Activated CD4-positive, alpha-beta T cell treated with anti-CD3 and anti-CD28 coated beads, Interleukin-2, Interleukin-6, amounts not matched to agents 100 ng/mL and 50 ng/mL, durations not matched to agents 16 hours and 8 hours (primary cell): ENCODE measurements at places on chromosomes 3 and 15.
A peak's percentile ranks its signal among the peaks of the same experiment; 100 is the strongest.

GRCh38 chr15:78055919-78056713, 21.4 kb downstream of the TBC1D2B start:
- DNase-seq: no peak

DNA sequence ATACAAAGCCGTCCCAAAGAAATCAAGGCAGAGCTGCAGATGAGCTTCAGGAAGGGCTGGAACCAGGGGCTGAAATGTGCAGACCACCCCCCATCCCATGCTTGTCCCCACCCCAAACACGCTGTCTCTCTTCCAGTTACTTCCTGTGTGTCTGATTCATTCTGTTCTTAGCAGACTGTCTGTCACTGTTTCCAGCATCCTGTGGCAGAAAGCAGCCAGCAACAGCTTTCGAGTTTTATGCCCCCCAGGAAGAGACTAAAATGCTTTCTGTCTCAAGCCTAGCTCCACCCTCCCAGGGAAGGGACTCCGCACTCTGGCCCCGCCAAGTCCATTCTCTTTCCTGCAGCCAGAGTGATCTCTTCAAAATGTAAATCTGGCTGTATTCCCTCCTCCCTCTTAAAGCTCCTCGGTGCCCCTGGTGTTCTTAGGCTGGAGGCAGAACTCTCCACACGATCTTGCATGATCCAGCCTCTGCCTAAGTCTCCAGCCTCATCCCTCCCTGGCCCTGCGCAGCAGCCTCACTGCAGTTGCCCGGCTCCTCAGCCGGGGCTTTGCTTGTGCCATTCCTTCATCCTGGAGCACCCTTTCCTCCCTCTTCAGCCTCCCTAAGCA, 41.5 kb downstream of the HRH1 start:
- DNase-seq: peak; percentile 76

DNA sequence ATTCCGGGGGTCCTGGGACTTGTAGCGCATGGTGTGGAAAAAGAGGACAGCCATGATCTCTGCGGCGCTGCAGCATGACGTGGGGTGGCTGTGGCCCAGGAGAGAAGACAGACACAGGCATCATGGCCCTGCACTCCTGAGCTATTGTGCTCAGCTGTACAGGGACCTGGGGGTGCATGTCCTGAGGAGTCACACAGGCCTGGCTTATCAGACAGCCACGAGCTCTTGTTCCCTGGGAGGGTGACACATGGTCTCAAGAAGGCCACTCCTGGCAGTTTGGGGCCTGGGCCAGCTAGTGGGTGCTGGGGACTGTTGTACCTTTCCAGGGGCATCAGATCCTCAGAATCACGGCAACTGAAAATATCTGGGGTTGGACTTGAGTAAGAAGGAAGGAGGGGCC, 13.7 kb downstream of the TKT start:
- DNase-seq: no peak

- DNase-seq: no peak
Observed at GRCh38 chr3:50217681-50218080, 12.6 kb downstream of the SLC38A3 start.

DNA sequence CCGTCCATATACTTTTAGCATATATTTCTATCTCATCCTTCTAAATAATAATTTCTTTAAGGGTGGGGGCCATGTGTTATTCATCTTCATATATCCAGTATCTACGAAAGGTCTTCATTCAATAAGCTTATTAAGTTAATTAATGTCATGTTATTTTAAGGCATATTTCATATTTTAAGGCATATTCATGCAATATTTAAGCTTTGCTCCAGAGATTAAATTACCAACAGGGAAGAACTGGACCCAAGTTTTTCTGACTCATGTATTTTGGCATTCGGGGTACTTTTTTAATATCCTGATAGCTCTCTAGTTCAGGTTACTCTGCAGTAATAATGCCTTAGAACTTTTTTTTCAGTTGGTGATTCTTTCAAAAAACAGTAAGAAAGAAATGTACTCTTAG, 27.4 kb downstream of the PHC3 start:
- no peak for DNase-seq

DNA sequence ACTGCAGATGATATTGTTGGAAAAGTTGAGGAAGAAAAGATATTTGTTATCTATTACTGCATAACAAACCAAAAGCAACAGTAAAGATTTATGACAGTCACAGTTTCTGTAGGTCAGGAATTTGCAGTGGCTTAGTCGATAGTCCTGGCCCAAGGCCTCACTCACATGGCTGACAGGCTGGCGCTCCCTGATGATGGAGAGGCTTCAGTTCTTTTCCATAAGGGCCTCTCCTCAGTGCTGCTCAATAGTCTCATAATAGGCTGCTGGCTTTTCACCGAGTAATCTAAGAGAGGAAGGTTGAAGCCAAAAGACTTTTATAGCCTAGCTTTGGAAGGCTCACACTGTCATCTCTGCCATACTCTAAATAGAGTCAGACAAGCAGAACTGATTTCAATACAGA, 17.7 kb downstream of the IREB2 start:
- no peak for DNase-seq

GRCh38 chr3:186514296-186515002, 29.7 kb downstream of the CRYGS start:
- peak; percentile 69 for DNase-seq

GRCh38 chr15:64781299-64781698, 5.9 kb upstream of the RBPMS2 start:
- DNase-seq: no peak

DNA sequence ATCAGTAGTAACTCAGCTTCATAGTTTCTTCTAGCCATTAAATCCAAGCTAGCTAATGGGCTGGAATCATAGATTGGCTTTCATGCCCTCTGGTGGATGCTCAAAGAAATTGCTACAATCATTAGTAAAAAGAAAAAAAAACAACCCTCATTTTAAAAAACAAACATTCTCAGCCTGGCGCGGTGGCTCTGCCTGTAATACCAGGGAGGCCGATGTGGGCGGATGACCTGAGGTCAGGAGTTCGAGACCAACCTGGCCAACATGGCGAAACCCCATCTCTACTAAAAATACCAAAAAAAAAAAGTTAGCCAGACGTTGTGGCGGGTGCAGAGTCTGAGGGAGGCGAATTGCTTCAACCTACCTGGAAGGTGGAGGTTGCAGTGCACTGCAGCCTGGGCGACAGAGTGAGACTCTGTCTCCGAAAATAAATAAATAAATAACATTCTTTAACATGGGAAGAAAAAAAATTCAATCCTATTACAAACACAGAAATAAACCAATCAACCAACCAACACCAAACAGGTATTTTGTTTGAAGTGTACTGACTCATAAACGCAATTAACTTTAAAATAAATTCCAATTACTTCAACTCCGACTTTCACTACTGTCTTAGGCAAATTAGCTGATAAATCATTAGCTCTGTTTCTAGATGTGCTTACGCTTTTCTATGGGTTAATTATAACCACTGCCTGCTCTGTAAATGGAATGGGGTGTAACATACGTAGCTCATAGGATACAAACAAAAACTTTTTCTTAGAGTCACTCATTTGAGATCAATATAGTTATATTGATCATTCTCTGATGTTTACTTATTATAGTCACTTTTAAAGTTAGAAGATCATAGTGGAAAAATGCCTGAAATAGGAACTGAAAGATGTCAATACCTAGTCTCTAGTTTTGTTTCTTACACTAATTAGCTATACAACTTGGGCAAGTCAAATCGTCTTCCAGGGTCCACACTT, 24.9 kb downstream of the TMEM207 start:
- peak; percentile 67 for DNase-seq

- DNase-seq: no peak
Observed at GRCh38 chr15:42104095-42104891, 9.9 kb upstream of the PLA2G4D start.

GRCh38 chr3:58725326-58725853, 58.8 kb upstream of the FAM3D start:
- DNase-seq: no peak

GRCh38 chr3:71651625-71652024, 68.1 kb upstream of the FOXP1 start:
- DNase-seq: no peak

GRCh38 chr3:182503401-182503800, 289.9 kb upstream of the ATP11B start:
- DNase-seq: no peak

DNA sequence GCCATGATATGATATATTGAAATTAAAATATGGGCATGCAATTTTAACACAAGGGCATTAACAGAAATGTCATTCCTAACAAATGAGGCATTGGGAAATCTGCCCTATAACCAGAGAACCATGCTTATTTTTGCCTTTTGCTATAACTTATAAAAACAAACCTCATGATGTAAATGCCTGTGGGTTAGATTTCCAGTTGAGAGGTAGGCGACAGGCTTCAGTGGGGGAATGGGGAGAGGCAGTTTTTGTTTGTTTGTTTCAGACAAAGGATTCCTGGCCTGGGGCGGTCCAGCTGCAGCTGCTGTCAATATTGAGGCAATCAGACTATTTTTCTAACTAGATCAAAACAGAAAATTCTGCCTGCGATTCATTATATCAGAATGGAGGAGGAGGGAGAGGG, 490.4 kb upstream of the CFAP20DC start:
- DNase-seq: no peak

GRCh38 chr3:75294124-75294523, 370.0 kb upstream of the FRG2C start:
- DNase-seq: no peak

GRCh38 chr3:95899494-95899893, 914.9 kb upstream of the EPHA6 start:
- no peak for DNase-seq

DNA sequence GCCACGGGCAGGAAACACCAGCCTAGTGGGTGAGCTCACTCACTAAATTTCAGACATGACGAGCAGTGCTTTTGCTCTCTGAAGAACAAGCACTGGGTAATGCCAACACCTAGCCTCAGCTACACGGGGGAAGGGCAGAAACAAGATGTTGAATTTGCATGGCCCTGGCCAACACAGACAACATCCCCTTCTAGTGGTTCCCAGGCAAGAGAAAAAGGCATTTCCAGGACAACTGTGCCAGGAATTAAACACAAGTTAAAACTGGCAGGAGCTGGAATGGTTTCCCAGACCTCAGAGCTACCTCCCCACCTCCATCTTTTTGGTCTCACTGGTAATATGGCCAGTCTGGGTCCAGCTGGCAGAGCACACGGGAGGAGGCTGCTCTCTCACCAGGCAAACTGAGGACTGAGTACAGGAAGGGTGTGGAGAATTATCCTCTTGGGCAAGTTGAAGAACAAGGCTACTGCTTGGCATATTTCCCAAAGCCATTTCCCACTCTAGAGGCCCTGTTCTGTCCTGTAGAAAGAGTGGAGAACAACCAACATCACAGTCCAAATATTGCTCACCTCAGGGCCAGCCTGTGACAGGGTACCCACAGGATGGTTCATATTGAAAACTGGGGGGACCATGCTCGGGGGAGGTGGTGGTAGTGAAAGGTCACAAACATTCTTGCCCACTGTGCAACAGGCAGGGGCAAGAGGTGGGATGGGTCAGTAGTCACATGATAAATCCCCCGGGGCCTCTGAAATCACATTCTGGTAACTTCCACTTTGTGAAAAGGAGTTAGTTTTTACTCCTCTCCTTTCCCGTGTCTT, 26.5 kb downstream of the TSPAN3 start:
- no peak for DNase-seq

GRCh38 chr15:64009798-64010261, 36.5 kb downstream of the DAPK2 start:
- peak; percentile 78 for DNase-seq

DNA sequence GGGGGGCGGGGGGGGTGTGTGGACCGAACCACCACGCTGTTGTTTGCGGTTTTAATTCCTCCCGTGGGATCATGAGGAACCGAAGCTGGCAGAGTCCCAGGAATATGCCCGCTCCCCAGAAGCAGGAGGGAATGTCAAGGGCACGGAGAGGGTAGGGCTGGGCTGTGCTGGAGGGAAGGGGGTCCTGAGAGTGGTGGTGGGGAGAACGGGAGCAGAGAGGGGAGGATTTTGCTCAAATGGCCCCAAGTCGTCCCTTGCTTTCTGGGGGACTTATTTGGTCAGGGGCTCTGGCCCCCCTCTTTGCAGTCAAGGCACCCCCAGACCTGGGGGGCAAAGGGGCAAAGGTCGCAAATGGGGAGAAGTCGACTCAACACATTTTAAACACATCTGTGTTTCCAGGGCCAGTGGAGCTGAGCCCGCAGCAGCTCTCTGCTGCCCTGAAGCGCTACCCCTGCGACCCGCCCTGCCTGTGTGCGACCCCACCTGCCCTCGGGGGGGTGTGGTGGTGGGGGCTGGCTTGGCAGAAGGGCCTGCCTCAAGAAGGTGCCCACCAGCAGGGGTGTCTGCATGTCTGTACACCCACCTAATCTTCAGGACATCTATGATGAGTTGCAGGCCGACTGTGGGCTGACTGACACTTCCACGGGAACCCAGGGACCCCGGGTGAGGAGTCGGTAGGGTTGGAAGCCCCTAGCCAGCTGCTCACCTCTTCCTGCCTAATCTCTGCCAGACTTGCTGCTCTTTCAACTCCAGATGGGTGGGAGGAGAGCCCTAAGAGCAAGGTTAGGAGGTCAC, 602 bp upstream of the ATP2B2 start:
- no peak for DNase-seq

- no peak for DNase-seq
Observed at GRCh38 chr3:193051314-193051713, 133.7 kb upstream of the MB21D2 start.

DNA sequence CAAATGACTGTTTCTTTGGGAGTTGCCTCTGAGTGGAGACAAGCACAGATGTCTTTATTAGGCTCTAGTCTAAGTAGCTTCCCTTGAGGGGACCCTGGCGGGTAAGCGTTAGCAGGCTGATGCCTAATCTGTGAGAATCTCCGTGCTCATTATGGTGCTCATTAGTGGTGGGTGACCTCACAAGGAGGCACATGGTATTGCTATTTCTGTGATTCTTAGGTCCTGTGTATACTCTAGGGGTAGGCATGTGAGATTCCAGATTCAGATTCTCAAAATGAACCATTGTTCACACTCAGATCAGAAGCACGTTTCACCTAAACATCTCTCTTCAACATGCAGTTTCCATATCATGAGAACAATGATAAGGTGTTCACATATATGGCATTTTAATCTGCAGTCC, 809.7 kb downstream of the NR2F2 start:
- no peak for DNase-seq

DNA sequence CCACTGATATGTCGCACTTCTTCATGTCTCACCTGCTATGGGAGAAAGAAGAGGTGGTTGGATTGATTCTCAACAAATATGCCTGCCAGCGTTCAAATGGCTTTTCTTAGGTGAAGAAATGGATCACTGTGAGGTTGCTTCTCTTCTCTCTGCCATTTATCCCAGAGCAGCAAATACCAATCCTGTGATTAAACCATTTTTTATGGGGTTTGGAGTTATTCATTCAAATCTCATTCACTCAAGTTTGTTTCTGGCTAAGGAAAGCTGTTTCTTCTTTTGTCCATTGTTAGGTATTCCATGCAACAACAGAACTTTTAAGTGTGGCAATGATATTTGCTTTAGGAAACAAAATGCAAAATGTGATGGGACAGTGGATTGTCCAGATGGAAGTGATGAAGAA, 12.2 kb upstream of the C3orf52 start:
- no peak for DNase-seq

DNA sequence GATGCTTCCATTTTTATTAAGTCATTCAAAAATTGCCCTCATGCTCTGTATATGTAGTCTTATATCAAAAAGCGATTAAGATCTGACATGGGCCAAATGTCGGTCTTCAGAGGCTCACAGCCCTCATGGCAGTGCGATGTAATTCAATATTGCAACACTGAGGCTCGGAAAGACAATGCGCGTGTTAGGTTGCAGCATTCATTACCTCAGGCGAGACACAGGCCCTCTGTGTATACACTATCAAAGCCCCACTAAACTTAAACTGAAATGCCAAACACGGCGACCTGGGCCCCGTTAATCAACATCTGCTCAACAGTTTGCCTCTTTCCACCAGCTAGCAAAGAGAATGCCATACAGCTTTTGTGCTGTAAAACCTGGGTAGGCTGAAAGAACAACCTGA, 413.4 kb downstream of the ERC2 start:
- no peak for DNase-seq
